ENCODE measurements at places on chromosomes 3 and 15.
A peak's percentile ranks its signal among the peaks of the same experiment; 100 is the strongest.

GRCh38 chr3:4752201-4753072, 226.8 kb upstream of the BHLHE40 start:
- DNase-seq: no peak

- DNase-seq: no peak
These were observed 279.8 kb downstream of the ROBO2 start for GRCh38 chr3:77319711-77320110.

DNA sequence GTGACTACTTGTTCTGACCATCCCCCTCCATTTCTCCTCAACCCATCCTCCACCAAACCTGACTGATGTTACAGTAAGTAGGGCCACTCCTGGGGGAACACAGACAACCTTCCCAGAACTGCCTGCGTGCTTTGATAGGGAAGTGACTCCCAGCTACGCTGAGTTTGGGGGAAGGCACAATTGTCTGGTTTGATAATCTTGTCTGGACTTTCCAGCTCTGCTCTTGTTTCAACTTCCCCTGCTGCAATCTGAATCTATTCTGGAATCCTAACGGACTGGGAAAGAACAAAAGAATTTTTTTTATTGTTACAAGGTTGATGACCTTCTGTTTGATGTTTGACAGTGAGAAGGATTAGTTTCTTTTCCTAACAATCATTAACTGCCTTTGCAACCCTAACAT, 895.6 kb downstream of the ROBO1 start:
- no peak for DNase-seq

DNA sequence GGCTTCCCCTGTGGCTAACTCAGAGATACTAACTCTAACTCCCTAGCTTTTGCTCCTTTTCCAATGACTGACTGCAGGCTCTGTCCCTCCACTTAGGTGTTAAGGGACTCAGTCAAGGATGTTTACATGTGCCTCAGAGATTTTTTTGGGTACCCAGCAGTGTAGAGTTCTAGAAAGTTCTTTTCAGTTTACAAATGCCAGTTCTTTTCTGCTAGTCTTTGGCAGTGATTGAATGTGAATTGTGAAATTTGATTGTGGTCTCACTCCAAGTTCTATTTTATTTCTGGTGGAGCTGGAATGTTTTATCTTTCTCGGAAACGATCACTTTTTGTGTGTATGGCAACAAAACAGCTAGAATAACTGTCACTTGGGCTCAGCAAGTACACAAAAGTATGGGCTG, 60.6 kb downstream of the IL1RAP start:
- no peak for DNase-seq

- no peak for DNase-seq
These were observed 13.7 kb upstream of the GJD2 start for GRCh38 chr15:34768530-34768929.

DNA sequence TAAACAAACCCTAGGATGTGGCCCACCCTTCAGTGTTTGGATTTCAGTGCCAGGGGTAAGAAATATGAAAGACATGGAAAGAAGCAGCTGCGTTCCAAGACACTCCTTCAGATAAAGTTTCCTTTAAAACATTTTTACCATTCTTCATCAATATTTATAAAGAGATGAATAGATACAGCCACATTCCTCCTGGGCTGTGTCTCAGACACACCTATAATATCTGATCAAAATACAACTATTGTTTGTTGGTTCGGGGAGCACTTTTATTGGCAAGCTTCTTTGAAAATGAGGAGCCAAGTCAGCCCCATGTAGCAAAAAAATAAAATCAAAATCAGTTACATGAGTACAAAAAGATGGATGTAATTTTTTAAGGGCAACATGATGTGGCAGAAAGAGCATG, 53.2 kb downstream of the RPL22L1 start:
- no peak for DNase-seq

- no peak for DNase-seq
These were observed 8.2 kb upstream of the PRKAR2A start for GRCh38 chr3:48855681-48856447.

- no peak for DNase-seq
These were observed 325.9 kb upstream of the TBL1XR1 start for GRCh38 chr3:177523067-177523675.

GRCh38 chr3:13146643-13147143, 73.5 kb upstream of the IQSEC1 start:
- DNase-seq: no peak

- DNase-seq: no peak
These were observed 45.7 kb downstream of the NUDT16 start for GRCh38 chr3:131427226-131427625.

DNA sequence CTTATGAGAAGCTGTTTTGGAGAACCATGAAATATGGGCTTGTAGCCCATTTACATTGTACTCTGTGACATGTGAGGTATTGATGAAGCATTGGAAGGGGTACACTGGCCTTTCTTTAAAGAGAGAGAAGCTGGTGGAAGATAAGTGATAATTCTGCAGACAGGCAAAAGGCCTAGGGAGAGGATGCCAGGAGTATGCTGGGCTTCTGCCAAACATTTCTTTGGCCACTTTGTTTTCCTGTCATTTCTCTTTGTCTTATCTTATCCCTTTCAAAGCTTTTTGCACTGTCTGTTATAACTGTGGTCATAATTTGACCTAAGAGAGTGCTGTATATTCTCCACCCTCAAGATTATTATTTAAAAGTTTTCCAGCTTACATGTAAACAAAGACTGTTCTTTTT, 109.6 kb upstream of the SEMA6D start:
- peak; percentile 52 for DNase-seq

- DNase-seq: no peak
These were observed 7.9 kb downstream of the SLC25A26 start for GRCh38 chr3:66228707-66229106.

DNA sequence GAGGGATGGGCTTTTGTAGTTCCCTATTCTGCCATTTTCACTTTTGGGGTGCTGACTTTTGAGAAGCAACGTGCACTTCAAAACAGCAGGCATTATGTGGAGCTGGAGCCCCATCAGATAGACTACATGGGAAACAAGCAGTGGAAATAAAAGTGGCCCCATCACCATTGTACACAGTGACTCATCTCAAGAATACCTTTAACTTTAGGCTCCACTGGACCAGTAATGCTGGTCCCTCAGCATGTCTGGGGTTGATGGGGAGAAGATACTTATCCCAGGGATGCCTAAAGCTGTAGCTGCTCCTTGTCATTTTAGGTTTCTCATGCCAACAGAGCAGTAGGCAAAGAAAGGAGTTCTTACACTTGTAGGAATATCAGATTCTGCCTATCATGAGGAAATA, 45.0 kb downstream of the LSM3 start:
- no peak for DNase-seq

GRCh38 chr15:59965741-59966140, 38.4 kb upstream of the FOXB1 start:
- DNase-seq: peak; percentile 17

DNA sequence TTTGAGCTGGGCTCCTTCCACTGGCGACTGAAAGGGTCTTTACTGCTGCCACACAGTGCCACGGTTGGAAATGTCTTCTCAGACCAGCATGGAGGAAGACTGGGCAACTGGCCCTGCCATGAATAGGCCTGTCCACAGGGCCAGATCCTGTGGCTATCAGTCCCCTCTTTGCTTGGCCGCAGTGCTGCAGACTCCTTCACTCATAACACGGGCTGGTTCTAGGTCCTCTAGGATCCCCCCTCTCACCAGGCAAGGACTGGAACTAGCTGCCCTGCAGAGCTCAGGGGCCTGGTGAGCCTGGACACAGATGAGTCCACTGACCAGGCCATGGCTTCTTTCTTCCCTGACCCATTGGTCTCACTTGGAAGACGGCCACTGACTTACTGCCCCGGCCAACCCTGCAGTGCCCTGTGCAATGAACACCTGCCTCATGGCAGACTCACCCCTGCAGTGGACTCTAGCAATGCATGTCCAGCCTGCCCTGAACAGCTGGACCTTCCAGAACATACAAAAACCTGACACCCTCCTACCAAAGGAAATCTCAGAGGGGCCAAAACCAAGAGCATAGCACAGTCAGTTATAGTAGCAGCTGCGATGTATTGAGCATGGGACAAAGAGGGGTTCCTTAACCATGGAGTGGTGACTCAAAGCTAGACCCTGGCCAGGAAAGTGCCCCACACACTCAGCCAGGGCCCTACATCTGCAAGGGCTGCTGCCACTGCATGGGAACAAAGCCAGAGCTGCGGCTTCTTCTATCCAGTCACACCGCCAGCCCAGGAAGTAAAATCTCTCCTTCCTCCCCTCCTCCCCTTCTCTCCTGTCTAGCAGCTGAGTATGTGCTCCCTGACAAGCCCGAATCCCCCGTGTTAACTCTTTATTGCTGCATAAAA, 72.1 kb upstream of the ITGA11 start:
- DNase-seq: no peak

DNA sequence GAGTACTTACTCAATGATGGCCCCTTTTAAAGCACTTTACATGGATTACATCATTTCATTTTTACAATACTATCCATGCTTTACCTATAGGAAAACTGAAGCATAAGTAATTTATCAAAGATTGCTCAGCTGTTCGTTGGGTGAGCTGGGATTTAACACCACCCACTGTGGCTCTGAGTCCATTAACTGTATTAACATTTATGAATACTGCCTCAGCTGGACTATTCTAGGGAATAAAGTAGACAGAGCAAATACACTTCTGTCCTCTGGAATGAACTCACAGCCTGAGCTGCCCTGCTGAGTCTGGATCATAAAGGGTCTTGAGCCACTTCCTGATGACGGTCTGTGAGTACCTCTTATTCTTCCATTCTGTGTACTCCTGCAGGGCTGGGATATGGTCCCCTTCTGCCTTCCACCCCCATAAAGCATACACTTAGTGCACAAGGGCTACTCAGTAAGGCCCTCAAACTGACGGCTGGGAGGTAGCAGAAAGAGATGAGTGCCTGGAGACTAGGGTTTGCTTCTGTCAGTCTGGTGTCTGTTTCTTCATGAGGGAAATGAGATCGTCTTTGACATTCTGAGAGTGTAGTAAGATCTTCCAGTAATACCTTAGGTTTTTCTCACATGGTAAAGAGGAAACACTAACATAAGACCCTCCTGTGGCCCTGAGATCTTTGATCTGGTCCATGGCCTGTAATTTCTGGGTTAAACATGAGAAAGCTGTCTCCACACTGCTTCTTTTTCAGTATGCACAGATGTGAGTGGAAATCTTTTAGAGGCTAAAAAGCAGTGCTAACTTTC, 12.6 kb upstream of the ST6GAL1 start:
- DNase-seq: no peak

- DNase-seq: peak; percentile 80
These were observed 6.4 kb downstream of the C3orf52 start for GRCh38 chr3:112092496-112093179.

DNA sequence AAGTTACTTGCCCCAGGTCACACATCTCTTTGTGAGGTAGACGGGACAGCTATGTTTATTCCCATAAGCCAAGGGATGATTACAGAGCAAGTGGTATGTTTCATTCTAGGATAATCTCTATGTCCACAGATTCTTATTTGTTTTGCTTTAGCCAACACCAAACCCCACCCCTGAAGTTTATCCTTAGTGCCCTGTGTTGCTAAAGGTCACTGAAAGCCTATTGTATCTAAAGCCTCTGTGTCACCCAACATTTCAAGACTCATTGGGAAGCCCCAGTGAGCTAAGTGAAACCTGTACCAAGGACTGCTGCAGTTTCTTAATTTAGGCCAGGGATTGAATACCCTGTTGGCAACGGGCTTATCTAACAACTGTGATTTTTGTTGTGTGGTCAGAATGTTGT, 135.6 kb downstream of the ADAMTS9 start:
- no peak for DNase-seq

DNA sequence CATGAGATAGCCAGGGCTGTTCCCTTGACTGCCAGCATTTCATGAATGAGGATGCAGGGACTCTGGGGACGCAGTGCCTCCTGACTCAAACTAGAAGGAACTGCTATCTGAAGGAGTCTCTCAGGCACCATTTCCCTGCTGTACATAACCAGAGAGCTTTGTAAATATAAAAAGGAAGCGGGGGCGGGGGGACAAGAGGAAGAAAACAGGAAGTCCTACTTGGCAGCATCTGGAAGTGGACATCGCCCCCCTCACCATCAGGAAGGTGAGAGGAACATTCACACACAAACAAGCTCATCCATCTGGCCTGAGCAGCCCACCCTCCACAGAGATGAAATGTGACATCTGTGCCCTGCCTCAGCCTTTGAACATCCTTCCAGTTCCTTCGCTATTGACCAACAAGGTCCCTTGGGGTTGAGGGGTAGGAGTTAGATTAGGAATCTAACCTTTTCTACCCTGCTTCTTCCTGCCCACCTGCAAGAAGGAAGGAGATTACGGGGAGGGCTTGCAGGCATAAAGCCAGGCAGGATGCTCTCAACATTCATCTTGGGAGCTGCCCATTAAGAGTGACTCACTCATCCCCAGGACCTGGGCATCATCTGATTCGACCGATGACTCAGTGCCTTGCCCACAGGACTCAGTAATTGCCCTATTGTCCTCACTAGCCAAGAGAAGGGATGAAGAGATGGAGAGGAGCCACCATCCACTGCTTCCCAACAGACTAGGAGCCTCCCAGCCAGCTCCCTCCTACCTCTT, 31.9 kb downstream of the SH3BP5 start:
- peak; percentile 95 for DNase-seq

- DNase-seq: no peak
These were observed 91.7 kb downstream of the CHSY1 start for GRCh38 chr15:101159936-101160815.

GRCh38 chr15:101378171-101378755, 83.2 kb upstream of the SNRPA1 start:
- no peak for DNase-seq

DNA sequence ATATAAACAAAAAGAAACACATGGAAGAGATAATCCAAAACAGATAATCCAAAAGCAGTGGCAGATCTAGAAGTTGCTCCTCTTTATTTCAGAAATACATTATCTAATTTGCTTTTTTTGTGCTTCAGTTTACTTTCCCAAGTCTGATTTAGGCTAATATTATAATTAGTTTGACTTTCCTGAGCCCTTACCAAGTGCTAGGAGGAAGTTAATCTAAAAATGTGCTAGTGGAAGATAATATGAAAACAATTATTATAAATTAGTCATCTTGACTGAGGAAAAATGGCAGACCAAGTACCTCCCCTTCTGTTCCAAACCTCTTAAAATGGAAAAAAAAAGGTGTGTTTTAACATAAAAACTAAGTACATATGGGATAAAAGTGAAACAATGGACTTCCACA, 17.5 kb downstream of the SLC9A9 start:
- DNase-seq: no peak

GRCh38 chr3:28326458-28326926, 22.0 kb upstream of the ZCWPW2 start:
- DNase-seq: no peak

- no peak for DNase-seq
These were observed 28.6 kb upstream of the TEX264 start for GRCh38 chr3:51642462-51642861.

- no peak for DNase-seq
These were observed 478.9 kb downstream of the ERC2 start for GRCh38 chr3:55989366-55989765.

Measured in NCI-H226 (cell line).